ENCODE measurements at places on chromosomes 16 and 17. TPM values are rescaled to one million over a fixed set of nuclear protein-coding genes. Genes with fewer than 3 reads are reported as not detected.
A peak's percentile ranks its signal among the peaks of the same experiment; 100 is the strongest.

The CLEC10A gene
- 13.5 TPM for polyA plus RNA-seq

The HOXB4 gene
- 0.14 TPM for polyA plus RNA-seq

The GPATCH8 gene
- 101 TPM for polyA plus RNA-seq

The NAE1 gene
- polyA plus RNA-seq: 69.8 TPM

The SCNN1B gene
- not detected for polyA plus RNA-seq

- H3K27me3 ChIP-seq: peaks cover 4% of the 10 kb centered on the region
- H3K4me1 ChIP-seq: no peaks in the 10 kb centered on the region
Observed at GRCh38 chr16:71339236-71340171, 19.0 kb upstream of the CALB2 start.

- DNase-seq: no peak
- H3K4me1 ChIP-seq: no peaks in the 10 kb centered on the region
- H3K4me3 ChIP-seq: no peak overlapping the region
- no peak overlapping the region for H3K27ac ChIP-seq
- peaks cover 2% of the 10 kb centered on the region for H3K27me3 ChIP-seq
- H3K36me3 ChIP-seq: no peaks in the 10 kb centered on the region
Observed at GRCh38 chr17:74243013-74243755, 29.8 kb downstream of the TTYH2 start.

- H3K4me1 ChIP-seq: no peaks in the 10 kb centered on the region
- no peak for DNase-seq
- H3K27ac ChIP-seq: no peak overlapping the region
- no peak overlapping the region for H3K4me3 ChIP-seq
- H3K36me3 ChIP-seq: peaks cover 4% of the 10 kb centered on the region
- peaks cover 2% of the 10 kb centered on the region for H3K27me3 ChIP-seq
Observed at GRCh38 chr17:3573246-3574100, 15.9 kb upstream of the TRPV3 start.

DNA sequence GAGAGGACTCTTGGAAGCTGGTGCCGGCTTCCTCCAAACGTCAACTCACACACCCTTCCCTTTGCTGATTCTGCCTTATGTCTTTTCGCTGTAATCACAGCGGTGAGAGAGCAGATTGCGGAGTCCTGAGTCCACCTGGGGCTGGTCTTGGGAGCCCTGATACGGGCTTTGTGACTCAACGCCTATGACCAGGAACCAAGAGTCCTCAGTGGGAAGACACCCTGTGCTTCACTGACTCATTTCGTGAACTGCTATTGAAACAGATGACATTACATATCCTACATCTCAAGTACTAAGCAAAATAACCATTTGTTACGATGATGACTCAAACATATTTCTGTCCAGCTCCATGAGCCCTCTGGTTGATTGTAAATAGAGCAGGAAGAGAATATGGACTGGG, 90.7 kb upstream of the CREBBP start:
- DNase-seq: no peak
- no peaks in the 10 kb centered on the region for H3K4me1 ChIP-seq
- no peak overlapping the region for H3K4me3 ChIP-seq
- H3K27ac ChIP-seq: no peak overlapping the region
- peaks cover 6% of the 10 kb centered on the region for H3K36me3 ChIP-seq

GRCh38 chr17:45580924-45581323, 90.4 kb upstream of the PLEKHM1 start:
- no peak overlapping the region for H3K27ac ChIP-seq
- no peak for DNase-seq
- H3K36me3 ChIP-seq: no peaks in the 10 kb centered on the region
- no peak overlapping the region for H3K4me3 ChIP-seq
- H3K4me1 ChIP-seq: peaks cover 62% of the 10 kb centered on the region

GRCh38 chr17:42402117-42402516, 13.9 kb upstream of the STAT3 start:
- no peak overlapping the region for H3K4me3 ChIP-seq
- DNase-seq: no peak
- no peaks in the 10 kb centered on the region for H3K36me3 ChIP-seq
- H3K27me3 ChIP-seq: peaks cover 4% of the 10 kb centered on the region
- H3K4me1 ChIP-seq: peaks cover 11% of the 10 kb centered on the region

- H3K4me3 ChIP-seq: peak overlapping the region; percentile 93
- peaks cover 35% of the 10 kb centered on the region for H3K4me1 ChIP-seq
- peaks cover 16% of the 10 kb centered on the region for H3K27me3 ChIP-seq
- no peak for DNase-seq
- no peaks in the 10 kb centered on the region for H3K36me3 ChIP-seq
Observed at GRCh38 chr16:85025781-85026653, 1.6 kb upstream of the KIAA0513 start.

GRCh38 chr16:78805556-78805955, 706.1 kb downstream of the WWOX start:
- no peak overlapping the region for H3K27ac ChIP-seq
- H3K4me1 ChIP-seq: peaks cover 17% of the 10 kb centered on the region
- no peak for DNase-seq
- no peak overlapping the region for H3K4me3 ChIP-seq
- H3K27me3 ChIP-seq: peaks cover 4% of the 10 kb centered on the region

DNA sequence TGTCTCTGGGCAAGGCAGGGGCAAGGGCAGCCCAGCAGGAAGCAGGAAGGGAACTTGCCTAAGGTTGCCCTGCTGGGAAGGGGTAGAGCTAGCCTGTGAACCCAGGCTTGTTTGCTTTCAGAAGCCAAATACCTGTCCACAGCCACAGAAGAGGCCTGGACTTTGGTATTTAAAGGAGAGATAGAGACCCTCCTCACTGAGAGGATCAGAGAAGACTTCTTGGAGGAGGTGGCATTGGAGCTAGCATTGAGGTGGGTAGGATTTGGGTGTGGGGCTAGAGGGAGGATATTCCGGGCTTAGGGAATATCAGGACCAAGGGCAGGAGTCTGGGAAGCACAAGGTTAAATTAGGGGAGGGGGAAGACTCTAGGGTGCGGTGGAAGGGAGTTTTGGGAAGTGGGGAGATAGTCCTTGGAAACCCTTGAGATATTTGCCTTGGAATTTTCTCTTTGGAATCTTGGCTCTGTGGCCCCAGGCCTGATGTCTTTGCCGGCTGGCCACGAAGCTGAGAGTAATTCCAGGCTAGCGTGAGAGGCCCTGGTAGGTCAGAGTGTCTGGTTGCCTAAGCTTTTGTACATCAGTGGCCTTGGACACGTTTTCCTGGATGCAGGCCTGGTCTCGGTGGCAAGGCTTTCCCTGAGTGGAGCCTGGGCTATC, 13.1 kb upstream of the ETV4 start:
- peaks cover 19% of the 10 kb centered on the region for H3K27me3 ChIP-seq
- H3K27ac ChIP-seq: no peak overlapping the region
- no peak for DNase-seq
- no peaks in the 10 kb centered on the region for H3K4me1 ChIP-seq
- no peaks in the 10 kb centered on the region for H3K36me3 ChIP-seq
- H3K4me3 ChIP-seq: no peak overlapping the region

DNA sequence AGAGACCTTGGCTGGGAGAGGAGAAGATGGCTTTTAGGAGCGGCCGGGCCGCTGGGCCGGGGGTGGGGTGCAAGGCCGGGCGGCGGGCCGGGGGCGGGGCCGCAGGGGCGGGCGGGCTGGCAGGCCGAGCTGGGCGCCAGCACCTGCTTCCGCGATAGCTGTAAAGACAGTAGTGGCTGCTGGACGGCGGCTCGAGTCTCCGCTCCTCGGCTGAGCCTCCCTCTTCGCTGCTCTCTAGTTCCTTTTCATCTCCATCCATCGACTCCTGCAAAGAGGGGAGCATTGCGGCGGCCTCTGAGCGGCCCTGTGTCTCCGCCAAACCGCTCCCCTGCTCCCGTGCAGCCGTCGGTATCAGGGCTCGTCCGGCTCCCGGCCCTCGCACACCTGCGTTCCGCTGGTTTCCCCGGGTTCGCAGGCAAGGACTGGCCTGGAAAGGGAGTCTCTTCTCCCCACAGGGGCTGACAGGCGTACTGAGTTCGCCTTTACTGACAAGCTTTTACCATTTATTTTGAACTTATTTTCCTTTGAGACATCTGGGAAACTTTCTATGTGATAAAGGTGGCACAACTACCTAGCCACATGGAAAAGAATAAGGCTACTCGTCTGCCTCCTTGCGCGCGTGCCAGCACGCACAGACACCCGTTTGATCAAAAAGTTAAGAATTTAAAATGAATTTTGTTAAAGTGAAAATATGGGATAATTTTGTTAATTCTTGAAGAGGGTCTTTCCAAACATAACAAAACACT, at the start of gene C17orf75:
Gene C17orf75, minus strand, starts transcription at position 317 of the 746 bp plus-strand sequence. Its CDS starts 34 bp downstream, at position 283.
- no peaks in the 10 kb centered on the region for H3K27me3 ChIP-seq
- peak; percentile 64 for DNase-seq
- peak within 1 kb of the TSS; percentile 96 for H3K27ac ChIP-seq
- H3K36me3 ChIP-seq: peaks cover 7% of the 10 kb centered on the region
- H3K4me3 ChIP-seq: peak within 1 kb of the TSS; percentile 86

DNA sequence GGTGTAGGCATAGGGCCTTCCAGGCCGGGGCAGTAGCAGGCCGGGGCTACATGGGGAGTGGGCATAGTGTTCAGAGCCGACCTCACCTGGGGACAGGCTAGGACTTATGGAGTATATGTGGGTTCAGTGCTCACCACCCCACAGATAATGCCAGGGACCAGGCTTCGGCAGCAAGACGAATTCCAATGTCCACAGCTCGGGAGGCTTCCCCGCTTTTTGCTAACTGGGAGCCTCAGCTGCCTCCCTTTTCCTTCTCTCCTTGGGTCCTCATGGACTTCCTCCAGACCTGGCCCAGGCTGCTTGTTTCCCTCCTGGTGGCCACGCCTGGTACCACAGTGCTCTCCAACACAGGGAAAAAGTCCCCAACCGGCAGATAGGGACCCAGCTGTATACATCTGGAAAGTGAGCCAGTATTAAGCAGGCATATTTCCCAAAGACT, 20.1 kb upstream of the SLC46A1 start:
- no peaks in the 10 kb centered on the region for H3K4me1 ChIP-seq
- no peak overlapping the region for H3K4me3 ChIP-seq

DNA sequence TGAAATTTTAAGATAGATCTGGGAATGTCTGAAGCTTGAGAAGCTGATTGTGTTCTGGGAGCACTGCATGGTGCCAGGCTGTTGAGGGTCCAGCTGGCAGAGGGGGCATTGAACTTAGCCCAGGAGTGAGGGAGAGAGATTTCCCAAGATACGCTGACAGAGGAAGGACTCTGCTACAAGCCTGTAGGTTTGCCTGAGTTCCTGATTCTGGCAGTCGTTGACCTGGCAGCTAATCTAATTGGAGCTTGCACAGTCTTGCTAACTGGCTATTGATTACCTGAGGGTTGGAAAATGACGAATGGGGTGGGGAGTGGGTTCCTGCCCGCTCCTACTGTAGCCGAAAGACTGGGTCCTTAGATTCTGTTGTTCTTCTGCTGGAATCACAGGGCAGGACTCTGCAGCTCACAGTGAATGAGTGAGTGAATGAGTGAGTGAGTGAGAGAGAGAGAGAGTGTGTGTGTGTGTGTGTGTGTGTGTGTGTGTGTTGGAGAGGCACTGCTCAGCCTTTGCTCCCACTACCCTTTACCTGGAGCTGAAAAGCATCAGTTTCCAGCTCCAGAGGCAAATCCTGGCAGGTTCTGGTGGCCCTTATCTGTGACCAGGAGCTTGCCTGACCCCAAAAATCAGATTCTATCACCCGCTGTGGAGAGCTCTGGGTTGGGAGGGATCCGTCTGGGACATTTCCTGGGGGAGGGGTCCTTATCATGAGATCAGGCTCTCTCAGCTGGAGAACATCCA, 16.7 kb downstream of the CTRL start:
- H3K27me3 ChIP-seq: no peaks in the 10 kb centered on the region
- no peak overlapping the region for H3K4me3 ChIP-seq
- DNase-seq: no peak
- no peak overlapping the region for H3K27ac ChIP-seq

GRCh38 chr16:85863384-85863774, 35.6 kb upstream of the IRF8 start:
- peaks cover 5% of the 10 kb centered on the region for H3K4me1 ChIP-seq
- no peaks in the 10 kb centered on the region for H3K27me3 ChIP-seq
- no peaks in the 10 kb centered on the region for H3K36me3 ChIP-seq

- no peak overlapping the region for H3K4me3 ChIP-seq
- H3K27me3 ChIP-seq: no peaks in the 10 kb centered on the region
- no peak for DNase-seq
- no peaks in the 10 kb centered on the region for H3K4me1 ChIP-seq
- no peaks in the 10 kb centered on the region for H3K36me3 ChIP-seq
Observed at GRCh38 chr16:84788920-84789391, 30.8 kb upstream of the CRISPLD2 start.

DNA sequence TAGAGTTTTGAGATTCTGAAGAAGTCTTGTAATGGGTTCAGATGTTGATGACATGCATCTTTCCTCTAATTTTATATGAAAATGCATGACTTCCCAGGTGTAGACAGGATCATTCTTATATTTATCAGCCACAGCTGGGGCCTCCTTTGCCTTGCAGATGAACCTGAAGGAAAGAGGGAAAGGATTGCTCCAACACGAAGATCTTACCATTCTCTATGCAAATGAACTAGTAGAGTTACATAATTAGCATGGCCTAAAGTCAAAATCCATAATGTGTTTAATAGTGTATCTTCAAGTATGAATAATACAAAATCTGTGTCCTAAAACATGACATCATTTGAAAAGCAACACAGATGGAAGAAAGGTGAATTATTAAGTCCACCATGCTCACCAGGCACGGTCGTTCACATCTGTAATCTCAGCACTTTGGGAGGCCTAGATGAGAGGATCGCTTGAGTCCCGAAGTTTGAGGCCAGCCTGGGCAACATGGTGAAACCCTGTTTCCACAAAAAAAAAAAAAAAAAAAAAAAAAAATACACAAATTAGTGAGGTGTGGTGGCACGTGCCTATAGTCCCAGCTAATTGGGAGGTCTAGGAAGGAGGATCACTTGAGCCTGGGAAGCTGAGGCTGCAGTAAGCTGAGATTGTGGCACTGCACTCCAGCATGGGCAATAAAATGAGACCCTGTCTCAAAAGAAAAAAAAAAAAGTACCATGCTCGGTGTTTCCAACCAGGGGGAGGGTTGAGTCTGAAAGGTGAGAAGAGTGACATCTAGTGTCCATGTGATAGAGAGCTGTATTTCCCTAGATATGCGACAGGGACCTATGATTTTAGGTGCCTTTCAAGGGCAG, 6.3 kb downstream of the VWA3A start:
- H3K36me3 ChIP-seq: no peaks in the 10 kb centered on the region
- no peak for DNase-seq
- no peaks in the 10 kb centered on the region for H3K4me1 ChIP-seq
- peaks cover 2% of the 10 kb centered on the region for H3K27me3 ChIP-seq
- H3K4me3 ChIP-seq: no peak overlapping the region
- no peak overlapping the region for H3K27ac ChIP-seq

DNA sequence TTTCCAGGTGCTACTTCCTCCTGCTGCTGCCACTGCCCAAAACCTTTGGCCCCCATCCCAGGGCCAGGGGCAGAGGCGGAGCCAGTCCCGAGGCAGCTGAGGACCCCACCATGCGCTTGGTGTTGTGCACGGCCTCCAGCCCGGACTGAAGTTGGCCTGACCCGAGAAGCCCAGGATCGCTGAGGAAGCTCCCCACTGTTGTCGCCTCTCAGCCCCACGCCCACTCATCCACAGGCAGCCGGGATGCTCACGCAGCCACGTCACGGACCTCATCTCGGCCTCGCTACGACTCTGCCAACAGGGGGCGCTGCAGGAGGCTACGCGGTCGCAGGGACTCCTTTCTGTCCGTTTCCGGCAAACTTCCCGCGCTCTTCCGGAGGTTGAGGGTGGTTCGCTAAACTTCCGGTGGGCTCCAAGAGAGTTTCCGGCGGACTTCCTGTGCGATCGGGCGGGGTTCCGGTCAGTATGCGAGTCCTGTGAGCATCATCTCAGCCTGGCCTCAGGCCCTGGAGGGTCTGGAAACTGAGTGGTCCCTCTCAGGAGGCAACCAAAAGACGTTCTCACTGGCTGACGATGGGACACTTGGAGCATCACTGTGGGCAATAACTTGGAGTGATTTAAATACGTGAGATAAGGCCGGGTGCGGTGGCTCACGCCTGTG, 12.4 kb downstream of the ZG16B start:
- H3K4me3 ChIP-seq: peak overlapping the region; percentile 89
- no peaks in the 10 kb centered on the region for H3K36me3 ChIP-seq
- peak; percentile 84 for DNase-seq
- H3K27me3 ChIP-seq: peaks cover 11% of the 10 kb centered on the region
- peak overlapping the region; percentile 98 for H3K27ac ChIP-seq

All from immature natural killer cell (primary cell).